Fibroblast of villous mesenchyme (primary cell): ENCODE measurements at places on chromosomes 13 and 19.
A peak's percentile ranks its signal among the peaks of the same experiment; 100 is the strongest.

DNA sequence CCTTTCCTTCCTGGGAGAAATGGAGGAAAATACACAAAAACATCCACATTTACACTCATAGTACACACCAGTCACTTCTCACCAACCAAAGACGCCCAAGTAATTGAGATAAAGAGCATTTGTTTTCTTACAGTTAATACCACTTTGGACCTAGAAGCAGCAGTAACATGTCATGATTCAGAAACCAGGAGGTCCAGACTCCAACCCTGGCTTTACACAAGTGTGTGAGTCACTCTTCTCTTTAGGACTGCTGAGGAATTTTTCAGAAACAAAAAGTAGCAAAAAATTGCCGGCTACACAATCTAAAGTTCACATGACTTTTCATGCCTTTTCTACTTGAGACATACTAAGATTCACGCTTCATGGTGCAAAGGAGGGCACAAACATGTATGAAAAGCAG, 42.1 kb downstream of the TUBGCP3 start:
- peak; percentile 87 for DNase-seq

DNA sequence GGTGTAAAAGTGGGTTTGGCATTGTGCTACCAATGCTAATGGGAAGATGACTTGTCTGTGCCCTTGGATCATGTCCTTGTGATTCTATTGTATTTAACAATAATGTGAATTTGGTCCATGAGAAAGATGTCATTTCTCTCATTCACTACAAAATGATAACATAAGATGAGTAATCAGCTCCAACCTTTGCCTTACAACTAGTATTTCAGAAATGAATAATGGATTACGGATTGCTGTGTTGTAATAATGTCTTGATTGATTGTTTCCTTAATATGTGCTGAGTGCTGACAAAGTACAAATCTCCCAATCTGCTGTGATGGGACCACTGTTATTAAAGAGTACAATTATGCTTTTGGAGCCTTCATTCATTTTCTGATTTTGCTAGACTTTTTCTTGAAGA, 375.0 kb downstream of the PCDH9 start:
- no peak for DNase-seq

DNA sequence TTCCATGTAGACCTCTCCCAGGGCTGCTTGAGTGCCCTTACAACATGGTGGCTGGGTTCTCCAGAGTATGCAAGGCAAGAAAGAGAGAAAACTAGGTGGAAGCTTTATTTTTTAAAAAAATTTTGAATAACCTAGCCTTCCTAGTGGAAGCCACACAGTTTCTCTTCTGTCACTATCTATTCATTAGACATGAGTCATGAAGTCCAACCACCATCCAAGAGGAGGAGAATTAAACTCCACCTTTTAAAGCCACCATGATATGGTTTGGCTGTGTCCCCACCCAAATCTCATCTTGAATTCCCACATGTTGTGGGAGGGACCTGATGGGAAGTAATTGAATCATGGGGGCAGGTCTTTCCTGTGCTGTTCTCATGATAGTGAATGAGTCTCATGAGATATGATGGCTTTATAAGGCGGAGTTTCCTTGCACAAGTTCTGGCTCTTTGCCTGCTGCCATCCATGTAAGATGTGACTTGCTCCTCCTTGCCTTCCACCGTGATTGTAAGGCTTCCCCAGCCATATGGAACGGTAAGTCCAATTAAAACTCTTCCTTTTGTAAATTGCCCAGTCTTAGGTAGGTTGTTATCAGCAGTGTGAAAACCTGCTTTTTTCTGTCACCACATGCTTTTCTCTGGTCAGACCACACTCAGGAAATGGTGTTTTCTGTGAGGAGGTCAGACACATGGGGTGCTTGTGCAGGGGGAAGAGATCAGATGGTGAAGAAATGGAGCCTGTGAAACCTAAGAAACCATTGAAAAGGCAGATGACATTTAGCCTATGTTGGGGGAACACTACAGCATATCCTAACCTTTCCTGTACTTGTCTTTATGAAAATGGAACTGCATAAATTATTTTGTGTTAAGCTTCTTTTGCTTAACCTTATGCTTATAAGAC, 57.7 kb downstream of the ANKRD10 start:
- DNase-seq = no peak

DNA sequence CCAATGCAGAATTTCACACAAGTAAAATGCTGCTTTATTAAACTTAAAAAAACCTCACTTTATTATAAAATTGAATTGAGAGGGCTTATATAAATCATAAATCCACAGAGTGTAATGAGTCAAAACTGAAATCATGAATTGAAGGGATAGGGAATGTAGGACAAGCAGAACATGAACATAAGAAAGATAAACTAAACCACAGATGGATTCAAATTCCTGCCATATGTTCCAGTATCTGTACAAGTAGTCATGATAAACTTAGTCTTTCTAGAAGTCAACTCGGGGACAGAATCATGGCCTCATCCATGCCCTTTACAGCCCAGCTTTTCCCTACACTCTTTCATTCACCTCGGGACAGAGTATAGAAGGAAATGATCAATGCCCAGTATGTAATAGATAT, 16.6 kb downstream of the LMO7 start:
- peak; percentile 44 for DNase-seq
